ENCODE measurements at places on chromosomes 13 and 19.

DNA sequence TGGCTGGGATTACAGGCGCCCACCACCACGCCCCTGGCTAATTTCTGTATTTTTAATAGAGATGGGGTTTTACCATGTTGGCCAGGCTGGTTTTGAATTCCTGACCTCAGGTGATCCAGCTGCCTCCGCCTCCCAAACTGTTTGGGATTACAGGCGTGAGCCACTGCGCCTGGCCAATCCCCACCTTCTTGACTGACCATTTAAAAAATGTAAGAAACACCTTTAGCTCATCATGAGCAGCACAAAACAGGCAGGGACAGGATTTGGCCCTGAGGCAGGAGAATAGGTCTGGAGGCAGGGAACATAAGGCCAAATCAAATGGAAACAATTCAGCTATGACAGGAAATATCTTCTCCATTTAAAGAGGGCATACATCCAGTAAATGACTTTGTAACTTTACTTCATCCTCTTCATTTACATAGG lies 1.4 kb upstream of the MPV17L2 start:
- DNase-seq = no peak

- DNase-seq = no peak
Observed at GRCh38 chr13:78247362-78247761, 328.7 kb upstream of the EDNRB start.

- no peak for DNase-seq
Observed at GRCh38 chr13:27839809-27840467, 47.7 kb downstream of the GSX1 start.

DNA sequence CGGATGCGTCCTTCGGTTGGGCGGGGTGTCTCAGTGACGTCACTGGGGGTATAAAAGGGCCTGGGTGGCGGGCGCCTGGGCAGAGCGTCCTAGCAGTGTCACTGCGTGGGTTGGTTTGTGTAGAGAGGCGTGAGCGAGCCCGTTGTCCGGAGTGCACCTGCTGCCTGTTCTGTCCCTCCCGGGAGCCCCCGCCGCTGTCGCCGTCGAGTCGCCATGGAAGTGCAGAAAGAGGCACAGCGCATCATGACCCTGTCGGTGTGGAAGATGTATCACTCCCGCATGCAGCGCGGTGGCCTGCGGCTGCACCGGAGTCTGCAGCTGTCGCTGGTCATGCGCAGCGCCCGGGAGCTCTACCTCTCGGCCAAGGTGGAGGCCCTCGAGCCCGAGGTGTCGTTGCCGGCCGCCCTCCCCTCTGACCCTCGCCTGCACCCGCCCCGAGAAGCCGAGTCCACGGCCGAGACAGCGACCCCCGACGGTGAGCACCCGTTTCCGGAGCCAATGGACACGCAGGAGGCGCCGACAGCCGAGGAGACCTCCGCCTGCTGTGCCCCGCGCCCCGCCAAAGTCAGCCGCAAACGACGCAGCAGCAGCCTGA lies 2.9 kb downstream of the IER2 start:
- DNase-seq = peak; percentile 98

GRCh38 chr19:45153339-45154063 lies 7.3 kb downstream of the NKPD1 start:
- peak; percentile 12 for DNase-seq

DNA sequence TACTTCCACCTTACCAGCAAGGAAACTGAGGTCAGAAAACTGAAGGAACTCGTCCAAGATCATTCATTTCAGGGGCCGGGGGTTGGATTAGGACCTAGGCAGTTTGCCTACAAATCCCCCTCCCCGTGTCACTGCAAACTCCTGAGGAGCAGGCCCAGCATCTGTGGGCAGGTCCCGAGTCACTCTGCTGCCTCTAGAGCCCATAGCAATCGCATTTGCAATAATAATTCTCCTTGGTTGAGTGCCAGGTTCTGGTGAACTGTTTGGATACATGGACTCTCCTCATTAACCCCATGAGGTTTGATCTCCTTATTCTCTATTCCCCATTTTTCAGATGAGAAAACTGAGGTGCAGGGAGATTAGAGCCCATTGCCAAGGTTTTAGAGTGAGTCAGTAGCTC lies 903 bp downstream of the PIN1 start:
- DNase-seq = no peak

Measured in stimulated activated CD4-positive, alpha-beta T cell treated with anti-CD3 and anti-CD28 coated beads, TNF-alpha, amount 100 ng/mL, for 4 hours (primary cell).